ENCODE measurements at places on chromosomes 2 and 18. TPM values are rescaled to one million over a fixed set of nuclear protein-coding genes. Genes with fewer than 3 reads are reported as not detected.

DNA sequence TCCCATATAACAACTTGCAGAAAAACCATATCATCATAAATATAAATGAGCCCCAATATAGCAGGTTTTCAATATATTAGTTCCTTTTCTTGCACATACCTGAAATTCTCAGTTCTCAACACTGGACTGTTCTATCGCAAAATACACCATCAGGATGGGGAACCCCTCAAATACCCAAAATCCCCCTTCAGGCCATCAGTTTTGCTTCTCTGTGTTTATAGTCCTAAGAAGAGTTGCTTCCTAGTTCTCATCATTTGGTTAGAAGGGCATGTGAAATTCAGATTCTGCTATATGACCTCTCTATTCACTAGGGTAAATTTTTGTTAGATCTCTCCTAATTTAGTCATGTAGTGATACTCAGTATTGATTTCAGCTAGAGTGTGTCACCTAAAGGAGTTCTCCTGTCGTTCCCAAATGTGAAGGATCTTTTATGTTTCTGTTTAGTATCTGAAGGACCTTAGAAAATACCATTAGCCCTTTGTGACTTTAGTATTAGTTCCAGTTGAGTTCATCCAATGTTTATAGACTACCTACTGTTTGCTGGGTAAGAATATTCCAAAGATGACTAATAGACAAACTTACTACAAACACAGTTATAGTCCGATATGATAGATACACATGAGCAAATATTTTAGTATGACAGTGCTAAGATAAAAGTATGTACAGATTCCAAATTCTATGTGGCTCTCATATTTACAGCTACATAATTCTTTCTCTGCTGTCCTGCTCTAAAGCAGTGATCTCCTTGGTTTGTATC is 115.8 kb downstream of the TTC27 start:
- no peak for ATAC-seq

The GAREM2 gene
- total RNA-seq: 6.0 TPM

DNA sequence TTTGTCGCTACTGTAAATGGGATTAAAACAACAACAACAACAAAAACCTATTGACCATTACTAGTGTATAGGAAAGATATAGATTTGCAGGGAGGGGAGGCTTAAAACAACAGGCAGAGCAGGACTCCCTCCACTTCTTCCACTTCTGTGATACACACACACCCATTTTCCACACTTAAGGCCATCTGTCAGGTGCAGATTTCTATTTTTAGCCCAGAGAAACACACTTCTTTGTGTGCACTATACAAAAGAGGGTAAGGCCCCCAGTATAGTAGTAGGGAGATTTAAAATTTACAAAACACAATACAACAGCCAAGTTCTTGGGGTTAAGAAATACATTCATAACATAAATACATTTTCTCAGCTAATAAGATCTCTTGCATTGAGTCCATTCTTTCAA is 22.4 kb downstream of the PTPN2 start:
- ATAC-seq: no peak

- no peak for ATAC-seq
Measured at GRCh38 chr18:50706199-50706598, 113.6 kb downstream of the MRO start.

DNA sequence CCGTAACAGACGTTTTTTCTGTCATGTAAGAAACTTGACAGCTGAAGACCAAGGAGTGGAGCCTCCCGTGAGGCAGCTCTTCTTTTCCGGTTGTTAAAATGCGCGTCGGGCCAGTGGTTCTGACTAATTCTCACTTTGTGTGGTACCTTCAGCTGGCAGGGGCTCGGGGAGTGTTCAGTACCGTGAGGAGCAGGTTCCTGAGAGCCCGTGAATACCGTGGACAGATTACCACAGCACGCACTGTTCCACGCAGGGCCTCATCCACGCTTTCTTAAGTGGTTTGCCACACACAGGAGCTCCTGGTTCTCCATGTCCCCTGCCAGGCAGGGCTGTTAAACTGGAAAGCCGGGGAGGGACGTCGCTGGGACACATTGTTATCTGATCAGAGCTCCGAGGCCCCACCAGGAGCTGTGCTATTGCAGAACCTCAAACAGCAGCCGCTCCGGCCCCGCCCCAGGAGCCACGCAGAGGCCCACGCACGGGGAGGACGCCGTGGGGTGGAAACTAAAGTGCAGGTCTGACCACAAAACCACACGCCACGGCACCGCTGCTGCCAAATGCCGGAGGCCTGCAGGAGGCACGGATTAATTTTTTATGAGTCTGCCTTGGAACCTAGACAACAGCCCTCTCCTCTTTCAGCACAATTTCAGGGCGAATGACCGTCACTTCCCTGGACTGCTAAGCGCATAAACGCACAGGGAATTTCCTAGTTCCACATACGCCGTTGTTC is 43.3 kb downstream of the NFATC1 start:
- ATAC-seq: no peak

- no peak for ATAC-seq
Measured at GRCh38 chr2:88469202-88470114, 17.0 kb upstream of the FOXI3 start.

The ROCK1 gene
- total RNA-seq: 32.5 TPM

GRCh38 chr2:1743396-1744150 is 742 bp downstream of the PXDN start:
- ATAC-seq: no peak
